ENCODE measurements at places on chromosomes 11 and 22. TPM values are rescaled to one million over a fixed set of nuclear protein-coding genes. Genes with fewer than 3 reads are reported as not detected.

- DNase-seq: peak; percentile 81
Observed at GRCh38 chr22:45413368-45414211, at the start of the genes RIBC2 and SMC1B. Gene RIBC2 (plus strand): TSS chr22:45413693. CDS start chr22:45413887, 194 bp downstream. Gene SMC1B (minus strand): TSS chr22:45413599. CDS start chr22:45413567, 32 bp downstream.

KCNK4 gene
- not detected for total RNA-seq

- DNase-seq: no peak
Observed at GRCh38 chr11:1779806-1780699, 16.3 kb upstream of the CTSD start.

DNA sequence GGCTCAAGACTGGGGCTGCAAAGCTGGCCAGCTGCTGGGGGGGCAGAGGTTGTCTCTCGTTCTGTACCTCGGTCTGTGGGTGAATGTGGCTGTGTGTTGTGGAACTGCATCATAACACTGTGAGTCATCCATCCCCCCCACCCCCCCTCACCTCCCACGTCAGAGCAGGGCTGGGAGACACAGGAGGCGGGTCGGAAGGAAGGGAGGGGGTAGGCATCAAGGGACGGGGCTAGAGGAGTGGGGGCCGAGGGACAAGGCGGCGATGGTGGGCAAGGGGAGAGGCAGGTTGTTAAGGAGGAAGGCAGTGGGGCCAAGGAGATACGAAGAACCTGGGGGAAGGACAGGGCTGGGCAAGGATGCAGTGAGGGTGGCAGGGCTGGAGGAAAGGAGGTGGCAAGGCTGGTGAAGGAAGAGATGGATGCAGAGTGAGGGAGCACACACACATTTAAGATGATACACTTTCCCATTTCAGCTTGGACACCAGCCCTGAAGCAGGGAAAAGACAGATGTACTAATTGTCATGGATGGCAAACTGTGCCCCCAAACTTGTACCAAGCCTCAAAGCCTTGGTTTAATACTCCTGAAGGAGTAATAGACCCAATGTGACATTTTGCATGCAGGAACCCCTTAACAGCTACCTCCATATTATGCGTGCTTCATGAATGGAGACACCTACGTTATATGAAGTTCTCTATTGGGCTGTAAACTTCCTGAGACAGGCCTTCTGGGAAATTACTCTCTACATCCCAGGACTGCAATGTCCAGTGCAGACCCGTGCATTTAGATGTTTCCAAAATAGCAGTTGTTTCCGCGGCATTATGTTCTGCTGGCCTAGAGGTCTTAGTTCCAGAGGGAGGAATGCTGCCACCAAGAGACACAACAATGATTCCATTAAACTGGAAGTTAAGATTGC is at the start of gene YPEL4:
Gene YPEL4, minus strand, starts transcription at position 87 of the 913 bp plus-strand sequence. CDS start 2,805 bp downstream, outside the sequence.
- DNase-seq: peak; percentile 68

GRCh38 chr11:76634886-76635285 is 35.7 kb downstream of the LRRC32 start:
- no peak for DNase-seq

Data from kidney (tissue), 22 donors.